Activated CD4-positive, CD25-positive, alpha-beta regulatory T cell (primary cell): ENCODE measurements at places on chromosomes 3 and 15.

DNA sequence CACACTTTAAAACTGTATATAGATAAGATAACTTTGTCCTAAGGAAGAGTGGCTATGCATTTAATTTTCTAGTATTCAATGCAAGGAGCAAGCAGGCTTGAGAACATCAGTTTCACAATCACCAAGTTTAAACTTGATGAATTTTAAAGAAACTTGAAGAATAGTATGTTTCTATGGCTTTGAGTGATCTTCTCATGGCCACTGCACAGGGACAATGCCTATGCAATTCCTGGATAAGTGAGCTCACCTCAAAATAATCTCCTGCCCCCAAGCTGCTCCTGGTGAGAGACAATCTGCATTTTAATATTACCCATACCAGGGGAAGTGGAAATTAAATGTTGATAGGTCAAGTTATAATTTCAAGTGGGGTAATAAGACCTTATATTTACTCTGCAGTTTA, 376.6 kb upstream of the CBLB start:
- DNase-seq = no peak

DNA sequence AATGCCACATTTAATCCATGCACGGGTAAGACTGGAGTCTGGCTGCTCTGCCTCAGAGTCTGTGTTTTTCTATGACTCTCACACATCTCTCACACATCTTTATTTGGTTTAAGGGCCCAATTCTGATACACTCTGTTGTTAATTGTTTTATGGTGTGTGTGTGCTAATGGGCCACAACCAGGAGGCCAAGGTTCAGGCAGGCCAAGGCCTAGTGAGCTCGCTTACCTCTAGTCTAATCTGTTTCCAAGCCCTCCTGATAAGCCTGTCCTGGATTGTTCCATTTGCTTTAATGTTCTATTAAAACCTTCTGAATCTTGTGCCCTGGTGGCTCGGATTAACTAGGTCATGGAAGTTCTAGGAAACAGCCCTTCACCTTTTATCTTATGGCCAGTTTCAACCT, 445.4 kb upstream of the DPH6 start:
- no peak for DNase-seq

- DNase-seq = no peak
These were observed 75.0 kb upstream of the RNU6-1 start for GRCh38 chr15:67914537-67915460.

GRCh38 chr15:72766780-72767179, 16.8 kb downstream of the ADPGK start:
- no peak for DNase-seq

- no peak for DNase-seq
These were observed 846.5 kb upstream of the ALCAM start for GRCh38 chr3:104520228-104520655.

DNA sequence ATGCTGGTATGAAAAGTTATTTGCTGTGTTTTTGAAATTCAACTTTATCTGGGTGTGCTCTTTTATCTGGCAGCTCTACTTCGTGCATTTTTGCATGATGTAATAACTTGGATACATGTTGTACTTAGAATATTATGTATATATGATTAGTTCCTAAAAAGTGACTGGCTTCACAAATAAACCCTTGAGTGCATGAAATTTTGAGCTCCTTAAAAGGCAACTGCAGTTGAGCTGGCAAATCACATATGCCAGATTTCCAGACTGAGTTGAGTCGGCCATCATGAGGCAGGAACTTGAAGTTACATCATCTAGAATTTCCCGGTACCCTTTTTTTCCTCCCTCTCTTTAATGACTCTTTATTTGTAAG, 162.5 kb downstream of the FNDC3B start:
- DNase-seq = no peak

GRCh38 chr3:50627407-50628051, 10.6 kb downstream of the MAPKAPK3 start:
- no peak for DNase-seq

DNA sequence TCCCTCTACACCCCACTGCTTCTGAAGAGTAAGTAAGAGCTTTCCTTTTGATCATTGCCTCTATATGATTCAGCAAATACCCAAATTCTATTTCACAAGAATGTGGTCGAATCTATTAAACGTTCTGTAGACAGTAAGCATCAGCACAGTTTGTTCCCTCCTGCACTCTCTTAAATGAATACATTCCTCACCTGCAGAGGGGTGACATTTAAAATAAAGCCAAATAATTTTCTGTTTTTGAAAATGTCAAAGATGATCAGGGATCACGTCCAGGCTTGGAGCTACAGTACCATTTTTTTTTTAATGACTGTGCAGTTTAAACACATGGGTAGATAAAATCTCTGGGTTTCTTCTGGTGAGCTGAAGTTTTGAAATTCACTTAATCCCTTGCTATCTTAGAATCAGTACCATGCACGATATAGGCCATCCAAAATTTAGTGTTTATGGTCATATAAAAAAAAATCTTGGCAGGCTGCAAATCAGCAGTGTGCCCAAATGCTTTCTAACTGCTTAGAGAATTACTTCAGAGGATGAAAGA, 12.8 kb downstream of the PYDC2 start:
- DNase-seq = no peak

- DNase-seq = no peak
These were observed 5.6 kb downstream of the LIMD1 start for GRCh38 chr3:45599984-45600650.

- DNase-seq = no peak
These were observed 613.8 kb downstream of the DIPK2A start for GRCh38 chr3:144585408-144585807.

GRCh38 chr3:118533676-118534075, 501.0 kb downstream of the IGSF11 start:
- no peak for DNase-seq

DNA sequence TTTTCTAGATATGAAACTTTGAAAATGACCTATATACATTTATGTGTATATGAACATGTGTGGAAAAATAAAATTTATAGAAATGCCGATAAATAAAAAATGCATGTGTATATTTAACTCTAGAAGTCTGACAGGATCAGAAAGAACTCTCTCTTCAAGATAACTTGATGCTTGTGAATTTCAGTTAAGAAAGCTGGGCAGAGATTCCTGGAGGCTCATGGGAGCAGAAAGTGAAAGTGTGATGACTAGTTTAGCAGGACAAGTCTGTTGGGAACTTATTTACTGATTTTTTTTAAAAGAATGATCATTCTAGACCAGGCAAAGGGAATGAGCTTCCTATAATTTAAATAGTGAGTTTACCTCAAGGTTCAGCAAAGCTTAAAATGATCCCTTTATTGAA, 81.5 kb upstream of the KCNAB1 start:
- no peak for DNase-seq

GRCh38 chr3:141303481-141304223, 64.7 kb upstream of the ZBTB38 start:
- DNase-seq = peak; percentile 17

DNA sequence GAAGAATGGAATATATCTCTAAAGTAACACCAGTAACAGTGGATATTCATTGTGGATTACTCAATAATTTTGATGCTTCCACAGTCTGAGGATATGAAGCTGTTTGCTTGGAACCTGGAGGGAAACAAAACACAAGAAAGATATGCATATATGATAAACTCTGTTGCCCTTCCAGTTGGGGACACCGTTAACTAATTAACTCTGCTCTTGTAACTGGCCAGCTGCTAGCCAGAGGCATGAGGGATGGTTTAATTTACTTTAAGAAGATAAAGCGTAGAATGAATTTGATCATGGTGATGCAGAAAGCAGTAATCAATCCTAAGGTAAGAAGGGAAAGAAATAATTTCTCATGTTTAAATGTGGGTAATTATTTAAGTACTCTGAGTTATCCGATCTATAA, 442.6 kb downstream of the NAALADL2 start:
- DNase-seq = no peak

- no peak for DNase-seq
These were observed 22.6 kb downstream of the TSPAN3 start for GRCh38 chr15:77048135-77048876.

DNA sequence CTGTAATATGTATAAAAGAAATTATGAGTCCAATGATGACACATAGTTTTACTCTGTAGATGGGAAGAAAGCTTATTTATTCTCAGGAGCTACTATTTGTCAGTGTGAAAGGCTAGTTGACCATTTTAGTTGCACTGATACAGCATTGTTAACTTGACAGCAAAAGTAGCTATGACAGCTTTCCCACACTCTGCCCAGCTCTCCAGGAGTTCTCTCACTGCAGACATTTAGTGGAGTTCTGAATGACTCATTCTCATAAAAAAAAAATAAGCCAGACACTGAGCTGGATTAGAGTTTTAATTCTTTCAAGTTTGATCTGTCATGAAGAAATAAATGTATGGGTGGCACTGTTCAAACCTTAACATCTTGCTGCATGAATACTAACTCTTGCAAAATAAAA, 77.2 kb upstream of the CFAP20DC start:
- no peak for DNase-seq

DNA sequence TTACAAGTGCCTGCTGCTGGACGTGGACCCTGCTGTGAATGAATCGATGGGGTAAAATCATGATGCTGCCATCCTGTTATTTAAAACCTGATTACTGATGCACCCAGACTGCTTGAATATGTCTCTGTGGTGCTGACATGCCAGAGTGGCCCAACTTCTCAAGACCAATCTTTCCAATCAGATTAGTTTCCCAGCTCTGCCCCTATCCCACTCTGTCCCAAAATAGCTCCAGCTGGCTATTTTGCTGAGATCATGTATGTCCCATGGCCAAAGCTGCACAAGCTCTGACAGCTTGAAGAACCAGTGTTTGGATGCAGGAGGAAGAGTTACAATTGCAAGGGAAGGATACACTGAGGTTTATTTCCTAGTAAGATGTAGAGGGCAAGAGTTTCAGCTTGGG, 153.6 kb downstream of the TMEM108 start:
- DNase-seq = no peak

DNA sequence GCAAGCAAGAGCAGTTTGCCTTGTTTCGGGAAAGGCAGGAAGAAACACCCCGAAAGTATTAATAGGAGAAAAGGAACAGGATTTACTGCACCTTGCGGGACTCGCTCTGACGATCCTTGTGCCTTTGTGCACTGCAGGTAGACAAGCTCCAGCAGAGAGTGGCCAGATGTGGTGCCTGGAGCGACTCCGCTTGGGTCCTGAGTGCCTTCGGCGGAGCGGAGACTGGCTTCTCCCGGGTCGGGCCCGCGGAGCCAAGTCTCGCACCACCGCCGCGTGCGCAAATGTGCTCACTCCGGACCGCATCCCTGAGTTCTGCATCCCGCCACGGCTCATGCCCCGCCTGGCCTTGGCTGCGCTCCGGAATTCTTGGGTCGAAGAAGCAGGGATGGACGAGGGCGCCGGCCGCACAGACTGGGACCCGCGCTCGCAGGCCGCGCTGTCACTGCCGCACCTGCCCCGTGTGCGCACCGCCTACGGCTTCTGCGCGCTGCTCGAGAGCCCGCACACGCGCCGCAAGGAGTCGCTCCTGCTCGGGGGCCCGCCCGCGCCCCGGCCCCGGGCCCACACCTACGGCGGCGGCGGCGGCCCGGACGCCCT, 769 bp downstream of the C2CD4A start:
- no peak for DNase-seq

GRCh38 chr15:99110581-99111320, 5.9 kb downstream of the SYNM start:
- no peak for DNase-seq

DNA sequence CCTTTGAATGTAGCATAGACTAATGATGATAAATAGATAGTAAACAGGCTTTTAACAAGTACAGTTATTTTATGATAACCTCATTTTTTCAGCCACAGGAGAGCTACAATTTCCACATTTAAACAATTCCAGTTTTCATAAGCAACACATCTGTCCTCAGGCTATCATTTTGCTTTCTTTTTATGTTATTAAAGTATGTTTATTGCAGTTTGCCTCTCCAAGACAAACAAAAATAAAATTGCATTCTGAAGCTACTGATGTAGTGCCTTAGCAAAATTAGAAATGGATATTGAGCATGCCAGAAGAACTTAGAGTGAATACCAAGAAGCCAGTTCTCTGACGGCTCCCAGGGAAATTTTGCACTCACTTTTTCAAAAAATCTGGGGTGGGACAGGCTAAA, 140.6 kb upstream of the ABHD17C start:
- no peak for DNase-seq

DNA sequence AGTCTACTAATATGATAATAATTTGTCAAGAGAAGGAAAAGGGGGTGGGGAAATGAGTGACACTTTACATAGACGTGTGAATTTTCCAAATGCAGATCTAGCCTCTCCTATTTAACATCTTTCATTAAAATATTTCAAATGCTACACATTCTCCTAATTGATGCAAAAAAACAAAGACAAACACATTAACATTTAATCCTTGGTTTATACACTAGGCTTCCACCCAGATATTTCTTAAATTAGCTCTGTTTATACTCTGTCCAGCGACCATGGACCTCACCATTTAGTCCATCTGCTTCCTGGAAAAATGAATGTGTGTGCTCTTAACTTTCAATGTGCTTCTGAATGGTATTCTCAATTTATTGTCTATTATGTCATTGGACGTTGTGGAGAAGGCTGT, 409.9 kb downstream of the LSAMP start:
- no peak for DNase-seq

DNA sequence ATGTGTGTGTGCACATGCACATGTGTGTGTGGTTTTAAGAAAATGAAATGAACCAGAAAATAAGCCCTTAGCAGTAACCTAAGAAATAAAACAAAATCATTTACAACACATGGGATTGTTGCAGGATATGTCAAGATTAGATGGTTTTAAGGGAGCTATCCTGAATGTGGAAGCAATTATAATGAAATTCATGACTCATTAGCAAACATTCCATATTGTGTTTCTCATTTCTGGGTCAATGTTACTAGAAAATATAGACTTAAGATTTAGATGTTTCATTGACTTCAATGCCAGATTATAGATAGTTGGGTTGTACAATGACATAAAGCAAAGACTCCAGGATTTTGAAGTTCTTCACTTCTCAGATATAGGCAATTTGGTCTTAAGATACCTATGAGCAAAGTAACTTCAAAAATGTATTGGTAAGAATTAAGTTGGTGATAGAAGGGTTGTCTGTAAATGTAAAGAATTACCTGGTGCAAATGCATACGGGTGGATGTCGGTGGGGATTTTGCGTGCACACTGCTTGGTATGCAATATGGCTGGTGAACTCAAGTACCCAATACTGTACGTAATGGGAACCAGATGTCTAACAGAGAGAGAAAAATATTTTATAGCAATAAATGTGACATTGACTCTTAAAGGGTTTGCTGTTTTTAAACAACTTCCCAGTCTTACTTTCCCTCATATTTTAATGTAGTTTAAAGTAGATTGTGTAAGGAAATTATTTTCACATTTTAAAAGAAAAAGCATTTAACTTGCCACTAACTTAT, 53.9 kb upstream of the NR2F2 start:
- no peak for DNase-seq

DNA sequence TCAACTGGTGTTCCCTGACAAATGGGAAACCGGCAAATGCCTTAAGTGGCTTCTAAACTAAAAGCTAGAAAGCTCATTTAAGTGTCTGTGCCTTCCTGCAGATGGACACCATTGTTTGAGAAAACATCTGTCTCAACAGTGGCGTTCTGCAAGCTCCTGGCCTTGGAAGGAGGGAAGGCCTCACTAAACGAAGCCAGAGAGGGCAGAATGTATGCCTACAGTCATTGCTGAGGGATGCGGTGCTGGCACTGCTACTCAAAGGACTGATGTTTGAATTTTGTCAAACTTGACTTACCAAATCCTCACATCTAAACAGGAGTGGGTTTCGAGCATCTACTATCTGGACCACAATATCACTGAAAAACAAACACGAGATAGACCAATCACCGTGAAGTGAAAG, 12.2 kb downstream of the LSG1 start:
- no peak for DNase-seq
